ENCODE measurements at places on chromosomes 3 and 15. TPM values are rescaled to one million over a fixed set of nuclear protein-coding genes. Genes with fewer than 3 reads are reported as not detected.
A peak's percentile ranks its signal among the peaks of the same experiment; 100 is the strongest.

DNA sequence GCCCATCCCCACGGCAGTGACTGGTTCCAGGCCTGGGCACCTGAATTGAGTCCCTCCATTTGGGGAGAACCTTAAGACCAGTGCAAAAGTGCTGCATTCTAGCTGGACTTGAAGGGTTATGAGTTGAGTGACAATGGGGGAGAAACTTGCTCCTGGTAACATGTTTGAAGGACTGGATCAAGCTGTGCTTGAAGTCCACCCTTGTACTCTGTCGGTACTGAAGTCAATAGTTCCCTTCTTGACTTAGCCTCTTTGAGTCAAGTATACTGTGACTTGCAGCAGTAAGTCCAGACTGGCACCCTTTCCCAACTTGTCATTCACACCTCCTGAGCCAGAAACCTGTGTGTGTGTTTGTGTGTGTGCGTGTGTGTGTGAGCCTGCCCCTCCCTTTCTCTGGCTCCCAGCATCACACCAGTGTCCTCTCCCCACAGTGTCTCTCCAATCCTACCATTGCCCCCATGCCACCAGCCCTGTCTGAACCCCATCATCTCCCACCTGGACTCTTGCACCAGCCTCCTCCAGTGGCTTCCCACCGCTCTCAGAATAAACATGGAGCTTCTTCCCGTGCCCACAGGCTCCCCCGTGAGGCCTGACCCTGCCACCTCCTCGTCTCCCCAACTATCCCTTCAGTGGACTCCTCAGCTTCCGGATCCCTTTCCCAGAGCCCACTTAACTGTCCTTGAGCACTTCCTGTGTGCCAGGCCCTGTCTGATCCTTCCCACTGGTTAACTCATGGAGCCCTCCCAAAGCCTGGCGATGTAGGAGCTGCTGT, 10.2 kb upstream of the FBLN2 start:
- no peaks in the 10 kb centered on the region for H3K36me3 ChIP-seq
- H3K27me3 ChIP-seq: peaks cover 6% of the 10 kb centered on the region
- no peak overlapping the region for H3K27ac ChIP-seq
- H3K4me3 ChIP-seq: no peak overlapping the region

- no peaks in the 10 kb centered on the region for H3K27me3 ChIP-seq
- no peak for DNase-seq
- no peak overlapping the region for H3K27ac ChIP-seq
These were observed 186.7 kb downstream of the TJP1 start for GRCh38 chr15:29635513-29636098.

GRCh38 chr3:12318758-12319621, 30.1 kb downstream of the PPARG start:
- no peak overlapping the region for H3K4me3 ChIP-seq
- peak; percentile 29 for DNase-seq
- no peaks in the 10 kb centered on the region for H3K4me1 ChIP-seq
- no peaks in the 10 kb centered on the region for H3K27me3 ChIP-seq
- peak overlapping the region; percentile 32 for H3K27ac ChIP-seq
- H3K36me3 ChIP-seq: no peaks in the 10 kb centered on the region

DNA sequence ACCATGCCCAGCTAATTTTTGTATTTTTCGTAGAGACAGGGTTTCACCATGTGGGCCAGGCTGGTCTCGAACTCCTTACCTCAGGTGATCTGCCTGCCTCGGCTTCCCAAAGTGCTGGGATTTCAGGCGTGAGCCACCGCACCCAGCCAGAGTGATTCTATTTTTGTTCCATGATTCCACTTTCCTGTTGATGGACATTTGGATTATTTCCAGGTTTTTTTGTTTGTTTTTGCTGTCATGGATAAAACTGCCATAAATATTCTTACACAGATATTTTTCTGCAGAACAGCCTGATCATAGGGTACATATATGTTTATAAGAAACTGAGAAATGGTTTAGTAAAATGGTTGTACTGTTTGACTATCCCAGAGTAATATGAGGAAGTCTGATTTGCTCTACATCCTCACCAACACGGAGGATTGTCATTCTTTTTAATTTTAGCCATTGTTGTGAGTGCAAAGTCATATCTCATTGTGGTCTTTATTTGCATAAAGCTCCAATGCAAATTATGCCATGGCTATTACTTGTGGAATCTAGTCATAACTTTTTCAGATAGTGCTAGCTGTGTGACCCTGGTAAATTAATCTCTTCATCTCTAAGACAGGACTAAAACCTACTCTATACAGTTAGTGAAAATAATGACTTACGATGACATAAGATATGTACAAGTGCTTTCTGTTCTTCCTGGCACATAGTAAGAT, 42.7 kb downstream of the MAP6D1 start:
- no peak overlapping the region for H3K27ac ChIP-seq
- no peak overlapping the region for H3K4me3 ChIP-seq
- H3K36me3 ChIP-seq: peaks cover 48% of the 10 kb centered on the region
- DNase-seq: no peak
- H3K27me3 ChIP-seq: no peaks in the 10 kb centered on the region

DNA sequence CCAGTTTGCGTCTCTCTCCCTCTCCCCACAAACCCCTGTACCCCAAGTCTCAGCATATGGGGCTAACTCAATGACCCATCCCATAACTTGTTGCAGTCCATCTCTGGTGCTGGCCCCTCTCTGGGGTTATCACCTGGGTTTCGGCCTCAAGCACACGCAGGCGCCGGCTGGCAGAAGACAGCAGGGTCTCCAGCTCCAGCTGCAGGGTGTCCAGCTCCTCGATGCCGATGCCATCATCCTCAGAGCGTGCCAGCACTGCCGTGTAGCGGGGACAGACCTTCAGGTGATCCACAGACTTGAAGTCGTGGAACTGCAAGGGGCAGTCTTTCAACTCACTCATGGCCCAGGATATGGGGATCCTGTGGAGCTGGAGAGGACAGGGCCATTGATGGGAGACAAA, 1.1 kb downstream of the TADA3 start:
- no peak overlapping the region for H3K27ac ChIP-seq
- H3K27me3 ChIP-seq: no peaks in the 10 kb centered on the region
- DNase-seq: no peak

- no peak for DNase-seq
- H3K4me1 ChIP-seq: peaks cover 20% of the 10 kb centered on the region
- peaks cover 56% of the 10 kb centered on the region for H3K36me3 ChIP-seq
These were observed 3.4 kb upstream of the LMLN start for GRCh38 chr3:197956626-197956988.

DNA sequence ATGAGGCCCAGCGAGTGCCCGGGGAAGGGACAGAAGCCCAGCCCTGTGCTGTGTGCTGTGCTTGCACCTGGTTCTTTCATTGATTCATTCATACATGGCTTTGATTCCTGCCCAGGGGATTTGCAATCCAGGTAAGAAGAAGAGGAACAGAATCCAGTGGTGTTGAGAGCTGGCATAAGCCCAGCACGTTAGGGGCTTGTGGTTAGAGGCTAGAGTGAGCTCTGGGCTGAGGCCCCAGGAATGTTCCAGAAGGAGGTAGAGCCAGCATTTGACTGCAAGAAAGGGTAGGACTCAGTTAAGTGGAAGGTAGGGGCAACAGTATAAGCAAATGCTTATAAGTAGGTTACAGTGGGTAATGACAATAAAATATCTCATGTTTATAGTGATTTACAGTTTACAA, 2.3 kb downstream of the VWA5B2 start:
- no peak overlapping the region for H3K27ac ChIP-seq
- no peak for DNase-seq
- H3K27me3 ChIP-seq: peaks cover 71% of the 10 kb centered on the region
- peaks cover 15% of the 10 kb centered on the region for H3K4me1 ChIP-seq

DNA sequence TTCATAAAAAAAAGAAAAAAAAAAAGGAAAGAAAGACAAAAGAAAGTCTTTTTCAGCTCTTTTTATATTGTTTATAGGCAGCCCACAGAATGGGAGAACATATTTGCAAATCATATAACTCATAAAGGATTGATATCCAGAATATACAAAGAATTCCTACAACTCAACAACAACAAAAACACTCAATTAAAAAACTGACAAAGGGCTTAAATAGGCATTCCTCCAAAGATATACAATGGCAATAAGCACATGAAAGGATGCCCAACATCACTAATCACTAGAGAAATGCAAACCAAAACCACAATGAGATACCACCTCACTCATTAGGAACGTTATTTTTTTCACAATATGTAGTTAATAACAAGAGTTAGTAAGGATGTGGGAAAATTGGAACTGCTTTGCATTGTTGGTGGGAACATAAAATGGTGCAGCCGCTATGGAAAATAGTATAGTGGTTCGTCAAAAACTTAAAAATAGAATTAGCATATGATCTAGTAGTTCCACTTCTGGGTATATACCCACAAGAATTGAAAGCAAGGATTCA, 54.2 kb upstream of the CMTM8 start:
- H3K4me1 ChIP-seq: no peaks in the 10 kb centered on the region
- no peak overlapping the region for H3K27ac ChIP-seq
- H3K4me3 ChIP-seq: no peak overlapping the region

- DNase-seq: no peak
- H3K27me3 ChIP-seq: no peaks in the 10 kb centered on the region
- no peak overlapping the region for H3K27ac ChIP-seq
These were observed 9.1 kb downstream of the ABHD5 start for GRCh38 chr3:43699864-43700263.

- no peaks in the 10 kb centered on the region for H3K36me3 ChIP-seq
- H3K4me3 ChIP-seq: no peak overlapping the region
- H3K4me1 ChIP-seq: peaks cover 32% of the 10 kb centered on the region
- no peak for DNase-seq
These were observed 80.9 kb downstream of the TNIK start for GRCh38 chr3:171379281-171379680.

- no peaks in the 10 kb centered on the region for H3K36me3 ChIP-seq
- no peaks in the 10 kb centered on the region for H3K27me3 ChIP-seq
- H3K4me1 ChIP-seq: no peaks in the 10 kb centered on the region
- no peak overlapping the region for H3K27ac ChIP-seq
- no peak for DNase-seq
These were observed 347.3 kb downstream of the CNTN3 start for GRCh38 chr3:74267131-74267530.

- DNase-seq: peak; percentile 60
- H3K27me3 ChIP-seq: no peaks in the 10 kb centered on the region
- no peak overlapping the region for H3K27ac ChIP-seq
- H3K4me3 ChIP-seq: no peak overlapping the region
- H3K4me1 ChIP-seq: no peaks in the 10 kb centered on the region
These were observed 45.6 kb downstream of the DCBLD2 start for GRCh38 chr3:98855806-98856400.

- H3K4me1 ChIP-seq: no peaks in the 10 kb centered on the region
- peaks cover 71% of the 10 kb centered on the region for H3K36me3 ChIP-seq
- no peak for DNase-seq
- no peaks in the 10 kb centered on the region for H3K27me3 ChIP-seq
These were observed 60.6 kb downstream of the DHX30 start for GRCh38 chr3:47863391-47864128.

DNA sequence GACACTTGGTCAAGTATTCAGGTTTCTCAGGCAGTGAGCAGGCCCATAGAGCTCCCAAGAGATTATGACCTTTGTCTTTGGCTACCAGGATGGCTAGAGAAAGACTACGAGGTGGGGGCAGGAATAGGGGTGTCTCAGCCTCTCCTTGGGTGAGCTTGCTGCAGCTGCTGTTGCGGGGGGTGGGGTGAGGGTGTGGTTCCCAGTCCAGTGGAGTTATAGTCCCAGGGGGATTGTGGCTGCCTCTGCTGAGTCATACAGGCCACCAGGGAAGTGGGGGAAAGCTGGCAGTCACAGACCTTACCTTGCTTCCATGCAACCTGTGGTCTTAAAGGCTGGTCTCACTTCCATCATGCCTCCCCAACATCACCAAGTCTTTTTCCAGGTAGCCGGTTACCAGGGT, 31.7 kb downstream of the ATP2C1 start:
- no peak overlapping the region for H3K27ac ChIP-seq
- H3K4me1 ChIP-seq: no peaks in the 10 kb centered on the region
- no peak overlapping the region for H3K4me3 ChIP-seq
- DNase-seq: no peak

DNA sequence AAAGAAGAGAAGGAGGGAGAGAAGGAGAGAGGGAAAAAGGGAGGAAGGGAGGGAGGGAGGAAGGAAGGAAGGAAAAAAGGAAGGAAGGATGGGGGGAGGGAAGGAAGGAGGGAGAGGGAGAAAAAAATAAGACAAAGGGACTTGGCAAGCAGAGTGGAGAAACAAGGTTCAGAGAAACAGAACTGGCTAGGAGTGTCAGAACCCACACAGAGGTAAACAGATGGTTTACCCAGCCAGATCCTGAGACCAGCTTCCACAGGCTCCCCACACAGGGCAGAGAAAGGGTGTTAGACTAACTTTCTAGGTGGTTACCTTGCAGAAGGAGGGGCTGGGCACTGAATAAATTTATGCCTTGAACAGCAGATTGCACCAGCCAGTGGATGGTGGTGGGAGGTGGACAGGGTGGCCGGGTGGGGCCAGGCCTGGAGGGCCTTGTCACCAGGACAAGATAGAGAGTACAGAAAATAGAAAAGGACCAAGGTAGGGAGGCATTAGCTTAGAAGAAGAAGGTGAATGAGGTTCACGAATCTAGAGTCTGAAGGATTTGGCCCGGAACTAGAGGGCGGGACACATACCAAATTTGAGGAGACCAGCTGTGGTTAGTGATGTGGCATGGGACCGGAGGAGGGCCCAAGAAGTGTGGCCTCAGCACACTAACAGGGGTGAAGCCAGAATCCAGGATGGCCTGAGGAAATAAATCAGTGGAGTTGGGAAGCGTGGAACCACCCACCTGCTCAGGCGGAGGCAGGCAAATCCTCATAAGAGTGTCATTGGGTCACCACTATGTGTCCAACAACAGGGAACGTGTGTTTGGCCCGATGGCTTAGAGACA, 1.2 kb upstream of the TM4SF1 start:
- no peaks in the 10 kb centered on the region for H3K36me3 ChIP-seq
- H3K27me3 ChIP-seq: no peaks in the 10 kb centered on the region
- H3K4me1 ChIP-seq: peaks cover 6% of the 10 kb centered on the region
- no peak overlapping the region for H3K4me3 ChIP-seq

- no peaks in the 10 kb centered on the region for H3K36me3 ChIP-seq
- H3K4me1 ChIP-seq: no peaks in the 10 kb centered on the region
- H3K27ac ChIP-seq: no peak overlapping the region
- no peak overlapping the region for H3K4me3 ChIP-seq
These were observed 1141.6 kb downstream of the IGSF11 start for GRCh38 chr3:117893001-117893400.

GRCh38 chr3:149701206-149701976, 43.6 kb upstream of the WWTR1 start:
- no peak overlapping the region for H3K27ac ChIP-seq
- no peak overlapping the region for H3K4me3 ChIP-seq
- H3K4me1 ChIP-seq: peaks cover 1% of the 10 kb centered on the region
- DNase-seq: no peak
- no peaks in the 10 kb centered on the region for H3K27me3 ChIP-seq
- H3K36me3 ChIP-seq: no peaks in the 10 kb centered on the region

- H3K36me3 ChIP-seq: no peaks in the 10 kb centered on the region
- H3K4me1 ChIP-seq: no peaks in the 10 kb centered on the region
- H3K27ac ChIP-seq: no peak overlapping the region
- H3K4me3 ChIP-seq: no peak overlapping the region
- no peaks in the 10 kb centered on the region for H3K27me3 ChIP-seq
These were observed 40.5 kb upstream of the CCR4 start for GRCh38 chr3:32910954-32911353.

NAA50 gene
- 122 TPM for total RNA-seq

B3GALNT1 gene
- total RNA-seq: 20.4 TPM

NEK4 gene
- total RNA-seq: 14.9 TPM

WDR93 gene
- total RNA-seq: 0.04 TPM

SLC6A20 gene
- 0.09 TPM for total RNA-seq

LRIG1 gene
- 79.6 TPM for total RNA-seq

FRMD5 gene
- 0.22 TPM for total RNA-seq

CNTN3 gene
- total RNA-seq: 9.8 TPM

MESP2 gene
- total RNA-seq: 0.49 TPM

BUB1B gene
- total RNA-seq: 11.8 TPM

SLC9C1 gene
- total RNA-seq: 1.2 TPM

CCDC39 gene
- not detected for total RNA-seq

CHRNA3 gene
- 0.13 TPM for total RNA-seq

IQSEC1 gene
- 25.1 TPM for total RNA-seq
